ENCODE measurements at places on chromosomes 7 and 10.
A peak's percentile ranks its signal among the peaks of the same experiment; 100 is the strongest.

GRCh38 chr10:48716416-48716815 lies 31.7 kb downstream of the WDFY4 start:
- DNase-seq = no peak

DNA sequence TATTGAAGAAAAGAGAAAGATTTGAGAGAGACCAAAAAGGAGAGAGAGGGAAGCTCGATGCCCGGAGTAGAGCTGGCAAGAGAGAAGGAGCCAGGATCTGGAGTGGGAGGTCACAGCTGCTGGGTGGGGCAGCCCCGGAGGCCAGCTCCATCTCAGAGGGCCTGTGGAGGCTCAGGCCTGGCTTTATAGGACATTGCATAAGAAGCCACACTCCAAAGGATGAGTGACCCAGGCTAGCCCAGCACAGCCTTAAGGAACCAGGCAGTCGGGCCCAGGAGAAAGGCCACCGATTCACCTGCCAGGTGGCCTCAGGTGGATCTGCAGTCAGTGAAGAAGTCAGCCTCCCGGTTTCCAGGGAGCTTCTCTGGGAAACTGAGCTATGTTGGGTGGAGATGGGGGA lies 676 bp downstream of the PLAC9 start:
- peak; percentile 58 for DNase-seq

DNA sequence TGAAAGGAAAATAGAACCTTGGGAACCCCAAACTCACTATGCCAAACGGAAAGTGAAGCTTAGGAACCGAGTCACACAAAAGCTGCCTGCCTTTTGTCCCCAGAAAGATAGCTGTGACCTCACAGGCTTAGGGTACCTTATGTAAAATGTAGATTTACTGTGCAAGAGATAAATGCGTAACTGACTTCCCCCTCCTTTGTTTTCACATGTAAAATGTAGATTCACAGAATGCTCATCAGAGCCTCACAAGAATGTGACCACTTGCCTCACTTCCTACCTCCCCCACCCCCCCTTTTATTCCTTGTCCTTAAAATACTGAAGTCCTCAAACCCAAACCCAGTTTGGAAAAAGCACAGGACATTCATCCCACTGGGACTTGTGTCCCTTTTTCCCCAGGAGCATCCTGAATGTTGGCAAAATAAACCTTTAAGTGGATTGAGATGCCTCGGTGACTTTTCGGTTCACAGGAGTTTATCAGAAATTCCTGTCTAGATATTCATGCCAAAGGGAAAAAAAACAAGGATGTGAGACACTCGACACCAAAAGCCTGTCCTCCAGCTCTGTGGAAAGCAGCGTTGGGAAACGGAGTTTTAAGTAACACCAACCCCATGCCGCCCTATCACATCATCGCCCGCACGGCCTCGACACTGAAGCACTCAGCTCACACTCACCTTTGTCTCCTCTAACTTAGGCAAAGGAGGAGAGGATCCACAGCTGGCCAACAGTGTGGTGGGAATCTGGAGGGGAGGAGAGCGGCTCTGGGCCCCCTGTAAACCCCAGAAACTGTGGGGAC lies 45.9 kb downstream of the SVIL start:
- DNase-seq = no peak

DNA sequence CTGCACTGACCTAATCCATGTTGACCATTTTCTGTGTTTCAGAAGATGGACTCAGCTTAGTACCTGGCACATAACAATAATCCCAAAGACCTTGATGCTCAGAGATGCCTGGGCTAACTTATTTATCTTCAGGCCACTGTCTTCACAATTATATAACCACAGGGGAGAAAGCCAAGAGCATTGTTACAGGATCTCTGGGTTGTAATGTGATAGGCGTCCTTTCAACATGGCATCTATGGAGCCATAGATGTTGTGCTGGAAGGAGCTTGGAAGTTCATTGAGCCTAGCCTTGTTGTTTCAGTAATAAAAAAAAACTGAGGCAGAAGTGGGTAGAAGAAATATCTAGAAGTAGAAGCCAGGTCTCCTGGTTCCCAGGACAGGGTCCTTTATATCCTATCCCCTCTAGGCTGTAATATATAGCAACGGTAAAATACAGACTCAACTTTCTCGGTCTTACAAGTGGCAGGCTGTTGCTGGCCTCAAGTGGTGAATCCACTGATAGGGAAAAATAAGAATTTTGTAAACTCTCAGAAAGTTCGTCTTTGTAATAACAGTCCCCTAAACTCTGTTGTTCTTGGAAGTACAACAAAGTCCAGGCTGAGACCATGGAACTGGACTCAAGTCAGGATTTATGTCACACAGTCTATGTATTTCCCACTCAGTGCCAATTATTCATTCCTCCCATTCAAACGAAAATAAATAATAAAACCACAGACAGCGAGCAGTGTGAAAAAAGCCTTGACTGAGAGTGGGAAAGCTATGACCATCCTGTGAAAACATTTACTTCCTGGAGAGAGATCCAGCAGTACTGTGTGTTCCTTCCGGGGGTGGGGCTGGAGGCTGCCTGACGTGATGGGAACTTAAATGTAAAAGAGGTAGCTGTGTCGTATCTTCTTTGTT lies 277.6 kb downstream of the REEP3 start:
- peak; percentile 88 for DNase-seq

- no peak for DNase-seq
These were observed 19.3 kb downstream of the VWA2 start for GRCh38 chr10:114258274-114258840.

DNA sequence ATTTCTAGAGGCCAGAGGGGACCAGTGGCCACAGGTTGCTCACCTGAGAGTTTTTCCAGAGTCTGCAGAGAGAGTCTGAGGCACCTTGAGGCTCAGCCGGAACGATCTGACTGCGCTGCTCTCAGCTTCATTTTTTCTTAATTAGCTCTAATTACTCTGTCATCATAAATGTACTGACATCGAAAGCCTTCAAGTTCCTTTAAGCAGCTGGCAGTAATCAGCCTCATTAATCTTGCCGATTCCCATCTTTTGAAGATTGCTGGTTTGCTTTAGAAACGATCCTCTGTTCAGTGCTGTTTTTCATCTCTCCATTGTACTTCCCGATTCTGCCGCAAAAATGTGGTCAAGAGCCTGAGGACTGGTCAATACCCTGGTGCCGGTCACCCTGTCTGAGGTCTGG lies 454.7 kb downstream of the TYW1 start:
- no peak for DNase-seq

DNA sequence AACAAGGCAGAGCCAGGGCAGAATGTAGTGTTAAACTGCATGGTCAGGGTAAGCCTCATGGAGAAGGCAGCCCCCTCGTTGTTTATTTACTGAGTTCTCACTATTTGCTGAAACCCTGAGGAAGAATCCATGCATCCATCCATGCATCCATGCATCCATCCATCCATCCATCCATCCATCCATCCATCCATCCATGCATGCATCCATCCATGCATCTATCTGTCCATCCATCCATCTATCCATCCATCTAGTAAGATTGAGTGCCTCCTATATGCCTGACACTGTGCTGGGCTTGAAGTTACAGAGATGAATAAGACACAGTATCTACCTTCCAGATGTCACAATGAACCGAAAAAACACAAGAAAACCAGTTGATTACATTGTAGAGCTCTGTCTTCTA lies 201.4 kb upstream of the AGK start:
- DNase-seq = no peak

DNA sequence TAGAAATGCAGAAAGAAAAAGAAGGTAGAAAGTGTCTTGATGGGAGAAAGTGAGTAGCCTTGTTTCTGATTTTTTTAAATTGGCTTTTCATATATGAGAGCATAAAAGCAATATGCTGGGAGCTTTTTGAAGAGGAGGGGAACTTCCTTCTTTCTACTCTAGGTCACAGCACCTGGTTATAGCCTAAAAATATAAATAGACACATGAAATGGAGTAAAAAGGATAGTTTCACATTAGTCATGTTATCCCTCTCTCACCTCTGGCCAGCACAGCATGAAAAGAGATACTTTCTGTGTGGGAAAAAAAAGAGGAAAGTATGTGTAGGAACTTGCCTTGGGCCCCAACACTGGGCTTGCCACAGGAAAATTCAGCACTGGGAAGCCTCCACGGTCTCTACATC lies 292.2 kb upstream of the ZWINT start:
- DNase-seq = no peak

- DNase-seq = no peak
These were observed 8.6 kb upstream of the GRID1 start for GRCh38 chr10:86375204-86375603.

DNA sequence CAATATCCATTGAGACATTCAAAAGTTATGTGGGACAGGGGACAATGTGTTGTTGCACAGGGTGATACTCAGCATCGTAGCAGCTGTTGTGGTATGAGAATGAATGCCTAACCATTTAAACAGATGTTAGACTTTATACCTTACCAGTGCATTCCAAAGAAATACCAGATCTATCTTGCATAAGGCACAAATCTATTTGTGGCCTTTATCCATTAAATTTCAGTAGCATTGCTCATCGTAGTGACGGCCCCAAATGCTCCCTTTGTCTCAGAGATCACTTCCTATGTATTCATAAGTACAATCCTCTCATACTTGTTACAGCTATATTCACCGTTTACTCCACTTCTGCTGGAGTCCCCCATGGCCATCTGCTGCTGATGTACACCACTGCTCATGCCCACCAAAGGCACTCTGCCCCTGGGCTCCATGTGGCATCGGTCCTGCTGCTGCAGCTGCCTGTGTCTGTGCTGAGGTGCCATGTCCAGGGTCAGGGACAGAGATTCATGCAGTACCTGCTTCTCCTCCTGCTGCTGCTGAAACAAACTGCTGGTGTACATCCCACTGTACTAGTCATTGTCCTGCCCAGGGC lies 96.3 kb downstream of the CPED1 start:
- peak; percentile 71 for DNase-seq

DNA sequence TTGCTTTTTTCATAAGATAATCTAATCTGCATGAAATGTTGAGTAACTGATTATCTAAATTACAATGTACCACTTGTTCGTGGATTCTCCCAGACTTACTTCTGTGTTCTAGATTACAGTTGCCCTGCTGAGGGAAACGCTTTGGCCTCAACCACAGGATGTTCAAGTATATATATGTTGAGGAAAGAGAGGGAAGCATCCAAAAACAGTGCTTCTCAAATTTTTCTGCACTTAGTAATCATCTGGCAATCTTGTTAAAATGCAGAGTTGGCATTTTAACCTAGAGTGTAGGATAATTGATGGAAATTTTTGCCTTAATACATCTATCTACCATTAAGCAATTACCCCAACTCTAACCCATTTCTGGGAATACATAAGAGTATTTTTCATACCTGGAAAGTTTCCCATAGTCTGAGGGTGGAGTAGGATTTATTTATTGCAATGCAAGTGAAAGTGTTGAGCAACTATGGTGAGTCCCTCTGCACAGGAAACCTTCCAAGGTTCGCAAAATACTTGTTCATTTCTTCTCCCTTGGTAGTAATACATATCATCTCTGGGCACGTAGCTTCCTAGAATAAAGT lies 59.6 kb upstream of the C1GALT1 start:
- peak; percentile 76 for DNase-seq

DNA sequence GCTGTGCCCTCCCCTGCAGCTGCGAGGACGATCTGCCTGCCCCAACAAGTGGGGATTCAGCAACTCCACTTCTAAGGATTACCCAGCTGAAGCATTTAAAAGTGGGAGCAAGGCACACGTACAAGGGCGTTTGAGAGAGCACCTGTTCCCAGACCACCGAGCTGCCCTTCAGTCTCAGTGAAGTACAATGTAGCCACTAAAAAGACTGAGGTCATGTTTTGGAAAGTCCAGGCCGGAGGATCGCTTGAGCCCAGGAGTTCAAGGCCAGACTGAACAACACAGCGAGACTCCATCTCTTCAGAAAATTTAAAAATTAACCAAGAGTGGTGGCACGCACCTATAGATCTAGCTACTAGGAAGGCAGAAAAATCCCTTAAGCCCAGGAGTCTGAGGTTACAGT lies 14.7 kb downstream of the NOS3 start:
- no peak for DNase-seq

DNA sequence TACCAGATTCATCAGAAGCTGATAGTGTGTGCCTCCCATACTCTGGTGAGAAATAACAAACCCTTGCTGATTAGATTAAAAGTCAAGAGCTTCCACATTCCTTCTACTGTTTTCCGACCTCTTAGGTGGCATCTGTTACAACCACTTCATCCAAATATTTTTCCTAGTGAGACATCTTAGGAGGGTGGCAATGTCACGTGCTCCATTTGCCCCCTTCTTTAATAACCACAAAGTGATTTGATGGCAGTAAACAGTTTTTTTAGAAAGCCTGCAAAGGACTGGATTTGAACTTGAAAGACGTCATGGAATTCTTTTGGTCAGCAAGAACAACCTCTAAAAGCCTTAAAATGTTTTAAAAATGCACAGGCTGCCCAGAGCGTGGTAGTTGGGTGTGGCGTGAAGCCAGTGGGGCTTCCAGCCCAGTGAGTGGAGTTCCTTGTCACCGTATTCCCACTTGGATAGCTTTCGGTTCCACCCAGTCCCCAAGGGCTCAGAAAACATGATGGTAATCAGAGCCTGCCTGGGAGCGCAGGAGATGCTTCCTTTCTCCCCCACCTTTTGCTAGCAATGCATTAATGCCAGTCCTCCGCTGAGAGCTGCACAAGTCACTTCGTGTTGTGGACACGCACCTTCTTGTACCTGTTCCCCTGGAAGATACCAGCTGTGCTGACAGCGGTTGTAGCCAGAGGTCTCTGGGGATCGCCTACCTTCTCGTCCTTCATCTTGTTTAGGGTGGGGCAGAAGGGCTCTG lies 256.4 kb downstream of the KIAA1217 start:
- DNase-seq = peak; percentile 77

DNA sequence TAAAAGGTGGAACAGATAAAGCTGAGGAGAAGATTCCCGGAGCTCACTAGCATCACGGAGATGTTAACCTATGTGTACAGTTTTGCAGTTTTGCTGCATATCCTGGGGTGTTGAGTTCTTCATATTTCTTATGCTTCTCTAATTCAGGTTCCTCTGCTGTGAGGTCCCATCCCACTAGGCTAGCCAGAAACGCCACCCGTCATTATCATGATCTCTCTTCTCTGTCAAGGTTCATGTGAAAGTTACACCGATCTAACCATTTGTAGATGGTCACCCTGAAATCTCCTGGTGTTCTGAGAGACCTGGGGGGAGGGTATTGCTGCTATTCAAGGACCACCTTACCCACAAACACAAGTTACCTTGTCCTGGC lies 136.3 kb downstream of the CCDC71L start:
- DNase-seq = no peak

DNA sequence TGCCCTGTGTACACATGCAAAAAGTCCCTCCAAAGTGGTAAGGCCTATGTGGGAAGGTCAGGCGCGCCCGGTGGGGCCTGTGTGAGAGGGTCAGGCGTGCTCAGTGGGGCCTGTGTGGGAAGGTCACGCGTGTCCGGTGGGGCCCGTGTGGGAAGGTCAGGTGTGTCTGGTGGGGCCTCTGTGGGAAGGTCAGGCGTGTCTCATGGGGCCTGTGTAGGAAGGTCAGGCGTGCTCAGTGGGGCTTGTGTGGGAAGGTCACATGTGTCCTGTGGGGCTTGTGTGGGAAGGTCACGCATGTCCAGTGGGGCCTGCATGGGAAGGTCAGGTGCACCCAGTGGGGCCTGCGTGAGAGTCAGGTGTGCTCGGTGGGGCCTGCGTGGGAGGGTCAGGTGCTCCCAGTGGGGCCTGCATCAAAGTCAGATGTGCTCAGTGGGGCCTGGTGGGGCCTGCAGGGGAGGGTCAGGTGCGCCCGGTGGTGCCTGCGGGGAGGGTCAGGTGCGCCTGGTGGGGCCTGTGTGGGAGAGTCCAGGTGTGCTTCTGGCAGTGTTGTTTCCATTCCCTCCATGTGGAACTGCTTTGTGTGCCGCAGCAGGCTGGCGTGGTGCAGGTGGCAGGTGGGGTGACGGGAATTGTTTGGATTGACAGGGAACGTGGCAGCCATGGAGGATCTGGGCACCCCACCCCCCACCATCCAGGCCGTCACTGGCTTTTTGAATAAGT lies 15.4 kb downstream of the LRRC27 start:
- no peak for DNase-seq
